ENCODE measurements at places on chromosomes 4 and X.

- no peak for DNase-seq
Observed at GRCh38 chrX:133979641-133980230, 5.7 kb downstream of the GPC3 start.

DNA sequence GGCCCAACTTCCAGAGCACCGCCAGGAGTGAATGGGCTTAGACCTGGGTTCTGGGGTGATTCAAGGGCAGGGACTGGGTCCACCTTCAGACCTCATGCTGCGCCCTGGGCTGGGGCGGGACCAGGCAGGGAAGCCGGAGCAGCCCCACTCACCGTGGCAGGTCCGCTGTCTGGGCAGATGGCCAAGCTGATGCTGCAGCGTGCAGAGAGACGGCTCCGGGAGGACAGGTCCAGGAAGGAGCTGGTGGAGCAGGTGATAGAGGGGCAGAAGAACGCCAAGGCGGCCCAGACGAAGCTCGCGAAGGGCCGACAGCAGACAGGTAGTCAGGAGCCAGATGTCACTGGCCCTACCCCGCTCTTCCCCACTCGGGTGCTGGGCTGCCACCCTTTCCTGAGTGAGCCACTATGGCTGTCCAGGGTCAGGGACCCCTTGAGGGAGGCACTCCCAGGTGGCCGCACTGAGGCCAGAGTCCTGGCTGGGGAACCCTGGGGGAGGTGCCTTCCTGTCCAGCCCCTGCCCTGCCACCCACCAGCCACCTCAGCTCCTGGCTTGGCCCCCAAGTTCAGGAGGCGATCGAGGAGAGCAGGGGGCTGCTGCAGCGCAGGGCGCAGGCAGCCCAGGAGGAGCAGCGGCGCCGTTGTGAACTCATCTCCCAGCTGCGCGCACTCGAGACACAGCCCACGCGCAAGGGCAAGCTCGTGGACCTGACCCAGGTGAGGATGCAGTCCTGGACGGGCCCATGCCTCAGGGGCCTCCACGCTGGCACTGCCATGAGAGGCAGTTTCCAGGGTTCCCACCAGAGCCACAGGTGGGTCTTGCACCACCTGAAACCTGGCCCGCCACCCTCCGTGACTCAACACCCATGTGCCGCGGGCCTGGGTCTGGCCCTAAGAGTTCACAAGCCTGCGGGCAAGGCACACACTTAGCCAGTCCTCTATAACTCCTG lies 10.1 kb upstream of the RNF4 start:
- DNase-seq = no peak

GRCh38 chrX:1472975-1473374 lies 20.3 kb upstream of the ASMTL start:
- DNase-seq = no peak

GRCh38 chr4:37595875-37596680 lies 90.1 kb downstream of the RELL1 start:
- DNase-seq = no peak

DNA sequence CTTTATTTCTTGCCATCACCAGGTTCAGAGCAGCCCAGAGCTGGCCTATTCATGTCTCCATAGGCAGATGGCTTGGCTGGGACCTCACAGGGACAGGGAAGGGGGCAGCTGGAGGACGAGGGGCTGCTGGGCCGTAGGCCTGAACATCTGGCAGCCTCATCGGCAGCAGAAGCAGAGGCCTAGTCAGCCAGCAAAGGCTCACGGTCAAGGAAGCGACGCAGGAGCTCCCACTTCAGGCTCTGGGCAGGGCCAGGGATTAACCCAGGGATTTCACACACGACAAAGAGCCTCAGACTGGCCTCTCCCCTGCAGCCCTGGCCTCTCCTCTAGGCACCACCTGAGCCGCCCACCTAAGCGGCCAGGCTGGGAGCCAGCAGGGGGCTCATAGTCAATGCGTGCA lies 46.0 kb upstream of the MAN2B2 start:
- no peak for DNase-seq

- DNase-seq = no peak
Observed at GRCh38 chr4:83629945-83630721, 94.2 kb downstream of the GPAT3 start.

- no peak for DNase-seq
Observed at GRCh38 chrX:10109695-10110094, 47.1 kb upstream of the CLCN4 start.

DNA sequence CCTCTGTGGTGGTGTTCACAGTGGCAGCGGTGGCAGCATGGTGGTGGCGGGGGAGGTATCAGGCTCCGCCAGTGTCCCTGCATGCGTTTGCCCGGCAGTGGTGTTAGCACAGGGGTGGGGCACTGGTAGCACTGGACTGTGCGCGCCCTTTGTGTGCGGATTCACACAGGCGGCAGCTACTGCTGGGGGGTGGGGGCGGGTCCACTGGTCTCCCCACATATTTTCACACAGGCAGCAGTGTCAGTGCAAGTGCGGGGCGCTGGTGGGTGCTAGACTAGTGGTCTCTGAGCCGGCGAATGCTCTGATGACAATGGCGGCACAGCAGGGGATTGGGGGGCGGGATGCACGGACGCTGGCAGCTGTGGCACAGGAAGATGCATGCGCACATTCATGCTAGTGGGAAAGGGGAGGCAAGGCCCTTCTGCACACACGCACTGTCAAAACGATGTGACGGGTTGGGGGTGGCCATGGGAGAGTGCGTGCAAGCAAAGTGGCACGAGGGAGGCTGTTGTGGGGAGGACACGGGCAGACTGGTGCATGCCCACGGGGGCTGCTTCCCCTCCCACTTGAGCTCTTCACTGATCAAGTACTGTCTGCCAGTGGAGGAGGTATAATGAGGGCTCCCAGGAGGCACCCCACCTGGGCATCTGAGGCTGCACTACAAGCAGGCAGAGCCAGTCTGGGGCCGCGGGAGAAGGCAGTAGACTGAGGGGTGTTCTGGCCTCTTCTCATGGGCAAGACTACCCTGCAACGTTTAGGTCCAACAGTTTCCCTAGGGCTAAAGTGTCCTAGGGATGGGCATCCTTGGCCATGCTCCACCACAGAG lies 53.0 kb downstream of the POF1B start:
- DNase-seq = no peak

DNA sequence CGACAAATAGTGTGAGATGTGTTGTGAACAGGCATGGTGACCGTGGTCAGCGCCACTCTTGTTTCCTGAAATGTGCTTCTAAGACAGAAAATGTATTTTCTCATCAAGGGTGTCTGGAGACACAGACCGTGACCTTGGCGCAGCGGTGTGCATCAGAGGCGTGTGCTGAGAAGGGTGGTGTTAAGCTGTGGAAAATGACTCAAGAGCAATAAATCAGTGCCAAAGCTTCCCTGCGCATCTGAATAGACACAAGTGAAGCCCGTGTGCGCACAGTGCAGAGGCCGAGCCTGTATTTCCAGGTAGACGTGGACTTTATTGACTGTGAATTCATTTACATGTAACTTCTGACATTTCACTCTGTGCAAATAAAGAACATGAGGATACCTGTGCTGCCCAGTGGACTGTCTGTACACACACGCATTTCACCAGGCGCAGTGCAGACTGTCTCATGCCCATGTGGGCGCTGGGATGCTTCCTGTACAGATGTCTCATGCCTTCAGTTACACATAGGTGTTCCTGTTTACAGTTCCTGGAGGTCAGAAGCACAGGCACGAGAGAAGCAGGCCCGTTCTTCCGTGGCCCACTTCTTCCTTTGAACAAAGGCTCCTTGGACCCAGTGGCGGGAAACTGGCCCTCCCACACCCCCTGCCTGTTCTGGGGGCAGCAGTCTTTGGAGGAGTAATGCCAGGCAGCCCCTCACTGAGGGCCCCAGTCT lies 31.9 kb downstream of the NSG1 start:
- DNase-seq = no peak

GRCh38 chrX:119402588-119402987 lies 3.5 kb downstream of the SLC25A43 start:
- no peak for DNase-seq

- DNase-seq = no peak
Observed at GRCh38 chr4:60344908-60345307, 855.2 kb upstream of the ADGRL3 start.

DNA sequence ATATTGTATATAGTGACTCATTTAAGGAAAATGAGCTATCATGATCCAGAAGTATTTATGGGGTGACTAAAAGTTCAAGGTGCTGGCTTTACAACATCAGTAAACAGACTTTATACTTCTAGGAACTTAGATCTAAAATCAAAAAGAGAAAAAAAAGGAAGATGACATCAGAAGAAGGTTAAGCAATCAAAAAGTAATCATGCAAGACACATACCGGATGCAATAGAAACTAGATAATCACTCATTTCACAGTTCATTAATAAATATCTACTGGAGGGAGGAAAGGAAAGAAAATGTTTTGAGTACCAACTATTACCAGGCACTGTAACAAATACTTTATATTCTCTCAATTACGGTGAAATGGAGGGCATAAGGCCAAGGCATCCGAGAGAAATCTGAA lies 276.4 kb downstream of the SPRY1 start:
- no peak for DNase-seq

- no peak for DNase-seq
Observed at GRCh38 chrX:148080593-148080992, 99.5 kb downstream of the FMR1NB start.

GRCh38 chr4:2907706-2908293 lies 55.4 kb downstream of the NOP14 start:
- DNase-seq = no peak

GRCh38 chr4:159158985-159159384 lies 56.1 kb downstream of the RAPGEF2 start:
- no peak for DNase-seq

GRCh38 chrX:37378404-37378803 lies 29.2 kb downstream of the PRRG1 start:
- no peak for DNase-seq

GRCh38 chr4:74480267-74480666 lies 35.3 kb downstream of the AREG start:
- no peak for DNase-seq

DNA sequence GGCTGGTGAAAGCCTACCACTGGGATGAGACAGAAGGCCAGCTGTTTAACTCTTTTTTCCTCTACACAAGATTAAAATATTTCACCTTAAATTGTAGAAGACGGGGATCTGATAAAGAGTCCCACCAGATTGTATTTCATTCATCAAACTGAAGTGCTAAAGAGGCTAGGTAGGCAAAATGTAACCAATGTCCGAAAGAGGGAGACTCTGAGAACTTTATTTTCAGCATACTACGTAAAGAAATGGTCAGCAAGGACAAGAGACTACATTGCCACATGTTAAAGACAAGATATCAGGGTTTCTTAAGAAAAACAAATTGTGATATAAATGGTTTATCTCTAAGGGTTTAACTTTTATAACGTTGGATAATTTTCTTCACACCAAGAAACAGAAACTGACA lies 71.6 kb upstream of the INPP4B start:
- no peak for DNase-seq

GRCh38 chr4:147874109-147874508 lies 142.2 kb downstream of the ARHGAP10 start:
- DNase-seq = no peak

DNA sequence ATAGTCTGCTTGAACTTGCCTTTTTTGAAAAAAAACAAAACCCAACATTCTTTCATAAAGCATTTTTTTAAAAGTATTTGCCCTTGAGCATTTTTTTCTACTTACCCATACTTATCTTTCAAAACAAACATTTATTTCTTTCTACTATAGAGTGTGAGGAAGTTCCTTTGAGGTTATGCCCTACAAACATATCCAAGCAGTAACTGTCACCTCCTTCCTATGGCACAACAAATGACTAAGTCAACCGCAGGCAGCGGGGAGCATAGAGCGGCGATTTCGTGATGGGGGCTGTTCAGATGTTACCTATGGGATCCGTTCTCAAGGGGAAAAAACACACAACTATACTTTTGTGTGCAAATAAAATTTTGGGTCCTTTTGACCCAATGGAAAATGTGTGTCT lies 19.4 kb downstream of the SPRY1 start:
- DNase-seq = peak; percentile 42

GRCh38 chr4:2910409-2910808 lies 52.8 kb downstream of the NOP14 start:
- no peak for DNase-seq

DNA sequence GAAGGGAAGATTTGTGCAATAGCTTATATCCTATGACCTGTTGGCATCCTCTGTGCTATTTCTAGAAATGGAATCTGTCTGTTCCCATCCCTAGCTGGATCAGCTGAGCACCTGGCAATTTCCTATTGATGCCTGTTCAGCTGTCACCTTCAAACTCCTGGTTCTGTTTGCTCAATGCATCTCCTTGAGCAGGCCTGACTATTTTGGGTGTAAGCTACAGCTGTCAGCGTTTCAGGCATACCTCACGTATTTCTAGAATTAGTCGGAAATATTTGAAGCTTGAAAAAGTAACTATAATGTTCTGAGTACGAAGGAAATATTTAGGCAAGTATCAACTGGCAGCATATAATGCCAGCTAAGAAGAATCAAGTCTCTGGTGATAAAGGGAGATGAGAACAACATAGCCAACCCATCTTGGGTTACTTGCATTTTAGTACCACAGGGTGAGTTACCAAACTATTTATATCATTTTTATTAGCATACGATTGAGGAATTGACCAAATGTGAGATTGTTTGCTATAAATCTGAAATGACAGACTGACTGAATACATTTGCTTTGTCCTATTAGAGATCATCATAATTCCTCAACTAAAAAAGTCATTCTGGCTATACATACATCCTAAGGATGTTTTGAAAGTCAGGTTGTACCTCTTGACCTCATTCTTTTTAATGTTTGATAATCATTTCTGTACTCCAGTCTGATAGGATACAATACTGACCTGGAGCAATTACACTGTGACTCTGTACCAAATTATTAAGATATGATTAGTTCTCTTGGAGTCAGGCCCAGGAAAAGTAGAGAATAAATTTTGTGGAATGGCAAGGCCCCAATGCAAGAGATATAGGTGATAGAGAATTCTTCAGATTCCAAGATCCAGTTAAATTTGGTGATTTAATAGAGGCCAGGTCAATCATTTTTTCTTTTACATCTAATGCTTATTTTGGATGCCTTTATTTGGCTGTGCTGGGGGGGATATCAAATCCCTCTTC lies 36.4 kb upstream of the PLAC1 start:
- no peak for DNase-seq

GRCh38 chr4:78320349-78320935 lies 231.1 kb upstream of the ANXA3 start:
- DNase-seq = no peak

DNA sequence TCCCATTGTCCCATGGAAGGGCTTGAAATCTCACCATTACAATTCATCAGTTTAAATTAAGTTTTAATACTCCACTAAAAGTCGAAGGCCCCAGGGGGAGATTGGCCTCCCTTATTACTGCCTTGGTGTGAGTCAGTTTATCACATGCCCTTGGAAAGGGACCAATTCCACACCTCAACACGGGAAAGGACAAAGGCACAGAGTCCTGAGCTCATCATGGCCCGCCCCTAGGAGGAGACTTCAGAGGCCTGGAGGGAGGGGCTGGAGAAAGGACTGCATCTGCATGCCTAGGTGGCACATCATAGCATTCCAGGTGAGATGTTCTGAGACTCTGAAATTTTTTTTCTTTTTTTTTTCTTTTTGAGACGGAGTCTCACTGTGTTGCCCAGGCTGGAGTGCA lies 2.8 kb upstream of the SEL1L3 start:
- no peak for DNase-seq

Data from AG09309 (cell line).